CD4-positive, alpha-beta T cell treated with Interleukin-15 for 4 hours (primary cell): ENCODE measurements at places on chromosomes 2 and 18.
A peak's percentile ranks its signal among the peaks of the same experiment; 100 is the strongest.

DNA sequence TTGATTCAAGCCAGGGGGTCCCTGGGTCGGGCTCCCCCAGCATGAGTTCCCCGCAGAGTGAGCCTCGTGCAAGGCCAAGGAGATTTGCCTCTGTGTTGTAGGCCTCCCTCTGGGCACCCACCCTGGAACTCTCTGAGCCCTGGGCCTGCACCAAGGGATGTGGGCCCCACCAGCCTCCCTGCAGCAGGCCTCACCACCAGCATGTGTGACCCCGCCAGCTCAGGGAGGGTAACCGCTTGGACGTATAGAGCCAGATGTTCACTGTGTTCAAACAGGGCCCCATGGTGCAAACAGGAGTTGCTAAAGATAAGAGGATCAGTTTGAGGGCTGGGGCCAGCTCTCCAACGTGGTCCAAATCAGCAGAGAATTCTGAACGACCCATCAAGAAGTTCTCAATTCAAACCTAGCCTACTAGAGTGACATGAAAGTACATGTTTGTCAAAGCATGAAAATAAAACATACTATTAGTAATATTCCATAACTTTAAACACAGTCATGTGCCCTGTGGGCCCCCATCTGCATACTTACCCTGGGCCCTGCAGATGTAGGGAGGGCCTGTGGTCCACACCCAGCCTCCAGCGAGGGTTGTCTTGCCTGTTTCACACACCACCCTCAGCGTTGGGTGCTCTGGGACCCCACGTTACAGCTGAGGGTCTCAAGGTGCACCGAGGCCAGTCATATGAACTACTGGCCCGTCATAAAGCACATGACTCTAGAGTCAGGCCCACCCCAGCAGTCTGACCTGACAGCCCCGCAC is 5.5 kb upstream of the TUBB6 start:
- DNase-seq: no peak

DNA sequence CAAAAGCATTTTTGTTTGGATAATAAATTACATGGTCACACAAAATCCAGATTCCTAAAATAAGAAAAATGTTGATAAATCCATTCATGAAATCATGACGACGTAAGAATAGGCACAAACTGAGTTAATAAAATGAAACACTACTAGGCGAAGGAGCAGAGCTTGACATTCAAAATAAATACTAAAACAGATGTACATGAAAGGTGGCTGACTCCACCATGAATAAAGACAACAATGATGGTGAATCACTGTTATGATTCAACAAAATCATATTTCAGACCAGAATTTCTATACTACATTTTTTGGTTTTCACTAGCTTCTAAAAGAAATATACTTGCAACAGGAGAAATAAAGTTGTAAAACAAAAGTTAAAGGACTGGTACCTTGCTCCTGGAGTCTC is 122.0 kb upstream of the RNU4ATAC start:
- no peak for DNase-seq

DNA sequence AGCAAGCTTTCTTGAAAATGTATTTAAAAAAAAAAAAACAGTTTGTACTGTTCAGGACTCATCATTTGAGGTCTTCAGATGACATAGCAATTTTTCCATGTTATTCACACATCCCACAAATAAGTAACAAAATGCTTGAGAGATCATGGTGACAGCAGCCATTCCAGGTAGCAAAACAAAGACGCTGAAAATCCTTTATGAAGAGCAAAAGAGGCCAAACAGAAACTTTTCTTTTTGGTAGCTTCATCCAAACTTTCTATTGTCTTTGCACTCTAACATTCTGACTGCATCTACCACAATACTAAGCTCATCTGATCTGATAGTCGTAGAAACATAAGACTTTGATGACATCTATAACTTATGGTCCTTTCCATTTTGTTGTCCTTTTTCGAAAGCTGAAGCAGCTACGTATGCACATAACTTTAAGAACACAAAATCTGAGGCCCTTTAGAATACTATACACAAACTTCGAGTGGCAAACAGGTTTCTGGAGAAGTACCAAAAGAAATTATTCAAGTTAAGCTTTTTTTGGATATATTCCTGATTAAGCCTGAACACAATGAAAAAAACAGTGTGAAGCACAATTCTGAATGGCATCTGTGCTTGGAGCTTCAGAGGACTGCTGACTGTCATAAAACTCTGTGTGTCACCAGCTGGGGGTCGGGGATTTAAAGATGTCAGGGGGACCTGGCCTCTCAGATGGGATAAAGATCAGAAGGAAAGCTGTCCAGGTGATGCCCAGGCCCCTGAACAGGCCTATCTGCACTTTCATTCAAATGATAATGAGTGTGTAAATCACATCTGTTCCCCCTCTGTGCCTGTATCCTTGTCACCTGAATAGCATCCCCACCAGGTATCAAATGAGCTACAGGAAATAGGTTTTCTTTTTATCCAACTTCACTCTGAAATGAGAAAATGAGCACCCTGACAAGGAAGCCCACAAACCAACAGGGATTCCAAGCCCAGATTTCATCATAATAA is 75.8 kb downstream of the ZEB2 start:
- DNase-seq: no peak

DNA sequence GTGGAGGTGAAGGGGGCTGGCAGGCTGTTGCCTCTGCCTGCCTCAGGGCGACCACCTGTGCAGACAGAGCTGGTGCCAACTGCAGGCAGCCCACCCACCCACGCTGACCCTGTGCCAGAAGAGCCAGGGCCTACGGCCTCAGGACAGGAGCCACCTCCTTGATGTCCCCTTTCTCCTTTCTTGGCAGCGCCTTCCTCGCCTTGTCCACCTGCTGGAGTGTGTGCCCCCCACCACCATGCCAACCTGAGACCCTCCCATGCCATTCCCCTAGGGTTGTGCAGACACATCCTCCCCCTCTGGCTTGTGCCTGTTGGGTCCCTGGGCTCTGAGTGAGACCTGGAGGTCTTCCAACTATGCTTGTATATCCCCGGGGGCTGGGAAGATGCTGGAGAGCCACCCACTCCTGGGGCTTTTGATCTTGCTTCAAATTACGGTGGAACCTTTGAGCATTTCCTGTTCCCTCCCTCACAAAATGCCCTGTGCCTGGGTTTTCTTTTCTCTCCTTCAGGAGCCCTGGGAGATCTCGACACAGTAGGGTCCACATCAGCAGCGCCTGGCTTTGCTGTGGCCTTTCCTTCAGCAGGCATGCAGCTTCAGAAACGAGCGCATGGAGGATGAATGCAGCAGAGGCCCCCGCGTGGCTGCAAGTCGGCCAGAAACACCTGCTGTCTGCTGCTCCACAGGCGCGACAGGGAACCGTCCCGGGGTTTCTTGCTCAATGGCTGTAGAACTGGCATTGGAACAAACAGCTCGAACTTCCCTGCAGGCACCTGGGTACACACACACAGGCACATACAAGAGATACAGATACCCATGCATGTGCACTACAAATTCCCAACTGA is 65.9 kb upstream of the SH3RF3 start:
- DNase-seq: no peak

DNA sequence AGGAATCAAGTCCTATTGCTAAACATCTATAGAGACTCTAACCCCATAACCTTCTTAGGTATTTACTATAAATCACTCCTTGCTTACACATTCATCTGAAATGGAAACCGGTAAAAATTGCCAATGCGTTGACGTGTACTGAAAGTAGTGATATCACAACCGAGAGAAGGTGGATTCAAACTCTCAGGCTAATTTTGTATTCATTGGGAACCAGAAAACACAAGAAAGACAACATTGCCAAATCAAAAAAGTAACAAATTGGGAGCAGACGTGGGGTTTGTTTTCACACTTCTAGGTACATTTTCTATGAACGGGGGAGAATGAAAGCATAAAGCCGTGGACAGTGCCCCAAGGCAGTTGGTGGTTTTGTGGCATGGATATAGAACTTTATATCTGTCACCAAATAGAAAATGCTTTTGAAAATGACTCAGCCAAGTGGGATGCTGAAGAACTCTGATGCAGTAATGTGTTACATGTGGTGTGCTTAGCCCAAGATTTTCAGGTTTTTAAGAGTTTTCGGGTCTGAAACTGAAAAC is 155.1 kb upstream of the RASGRP3 start:
- no peak for DNase-seq

GRCh38 chr2:112482309-112483041 is 519 bp downstream of the TTL start:
- peak; percentile 12 for DNase-seq

DNA sequence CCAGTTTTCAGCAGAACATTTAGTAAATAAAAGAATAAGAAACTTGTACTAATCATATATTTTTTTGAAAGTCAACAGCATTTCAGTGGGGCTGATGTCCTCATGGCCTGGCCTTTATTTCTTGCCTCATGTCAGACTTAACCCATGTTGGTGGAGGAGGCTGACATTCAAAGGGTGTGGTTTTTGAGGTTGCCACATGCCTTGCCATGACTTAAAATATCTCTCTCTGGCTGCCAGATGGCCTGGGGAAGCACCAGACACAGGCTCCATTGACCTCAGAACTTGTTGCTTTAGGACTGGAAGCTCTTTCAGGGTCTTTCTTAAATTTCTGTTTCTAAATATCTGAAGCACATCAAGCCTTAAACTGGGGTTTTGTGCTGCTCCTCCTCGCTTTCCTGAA is 32.5 kb upstream of the CD28 start:
- DNase-seq: no peak

- peak; percentile 17 for DNase-seq
Measured at GRCh38 chr18:35478520-35479435, 19.0 kb downstream of the INO80C start.

GRCh38 chr2:106054321-106054720 is 139.8 kb downstream of the UXS1 start:
- no peak for DNase-seq

DNA sequence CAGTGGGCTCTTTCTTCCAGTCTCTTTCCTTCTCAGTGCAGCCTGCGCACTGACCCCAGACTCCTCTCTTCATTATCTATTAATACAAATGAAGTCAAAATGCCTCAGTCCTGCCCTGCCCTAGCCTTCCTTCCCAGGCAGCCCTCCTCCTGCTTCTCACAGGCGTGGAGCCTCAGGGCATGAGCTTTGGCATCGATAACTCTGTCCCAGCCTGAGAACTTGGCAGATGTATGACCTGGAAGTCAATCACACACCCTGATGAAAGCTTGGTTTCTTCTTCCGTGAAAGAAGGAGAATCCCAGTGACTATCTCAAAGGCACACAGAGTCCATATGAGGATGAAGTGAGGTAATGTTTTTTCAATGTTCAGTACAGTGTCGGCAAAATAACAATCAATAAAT is 600.7 kb upstream of the ID2 start:
- DNase-seq: no peak

GRCh38 chr2:47222826-47223554 is 67.9 kb upstream of the STPG4 start:
- no peak for DNase-seq

DNA sequence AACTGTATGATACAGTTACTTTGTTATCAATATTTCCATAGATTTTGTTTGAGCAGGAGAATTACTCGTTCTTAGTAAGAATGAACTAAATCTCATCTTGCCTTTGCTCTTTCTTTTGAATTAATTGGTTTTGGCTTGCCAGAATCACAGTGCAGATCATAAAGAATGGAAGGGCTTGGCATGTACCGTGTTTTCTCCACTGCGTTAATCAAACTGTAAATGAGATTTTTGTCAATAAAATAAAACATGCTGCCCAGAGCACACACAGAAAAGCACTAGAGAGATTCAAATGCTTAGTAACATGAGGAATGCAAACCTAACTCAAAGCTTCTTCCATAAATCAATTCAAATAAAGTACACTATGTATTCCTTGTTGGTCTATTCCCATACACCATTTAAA is 229.6 kb upstream of the CDH2 start:
- DNase-seq: no peak

DNA sequence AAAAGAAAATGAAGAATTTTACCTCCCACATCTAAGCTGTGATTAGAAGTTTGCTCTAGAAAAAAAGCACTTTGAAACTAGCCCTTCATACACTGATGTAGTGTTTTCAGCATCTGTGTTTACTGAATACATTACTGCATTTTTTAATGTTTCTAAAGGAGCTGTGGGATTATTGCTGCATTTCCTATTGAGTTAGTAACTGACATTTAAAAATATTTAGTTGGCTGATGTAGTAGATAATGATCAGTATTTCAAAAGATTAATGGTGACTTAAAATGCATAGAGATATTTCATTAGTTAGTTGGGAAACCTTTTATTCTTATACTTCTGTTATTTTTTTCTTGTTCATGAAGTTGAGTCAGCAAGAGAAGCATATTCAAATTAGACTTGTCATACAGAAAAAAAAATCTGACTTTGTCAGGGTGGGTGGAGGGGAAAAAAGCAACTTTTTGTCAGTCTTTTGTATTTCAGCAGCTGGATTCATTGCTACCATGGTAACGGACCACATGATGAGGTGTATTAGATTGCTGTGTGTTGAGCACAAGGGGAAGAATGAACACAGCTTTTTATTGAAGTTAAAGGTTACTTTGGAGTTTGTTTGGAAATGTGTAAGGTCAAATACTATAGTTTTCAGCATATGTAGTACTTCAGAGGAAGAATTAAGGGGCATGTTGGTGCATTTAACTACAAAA is at the start of gene DTNA:
DTNA (plus strand) TSS at position 549 of the 692 bp plus-strand sequence. CDS start 45,679 bp downstream, outside the sequence.
- DNase-seq: no peak

- no peak for DNase-seq
Measured at GRCh38 chr2:215249501-215249900, 62.4 kb upstream of the ATIC start.
